ENCODE measurements at places on chromosomes 2 and 18.

DNA sequence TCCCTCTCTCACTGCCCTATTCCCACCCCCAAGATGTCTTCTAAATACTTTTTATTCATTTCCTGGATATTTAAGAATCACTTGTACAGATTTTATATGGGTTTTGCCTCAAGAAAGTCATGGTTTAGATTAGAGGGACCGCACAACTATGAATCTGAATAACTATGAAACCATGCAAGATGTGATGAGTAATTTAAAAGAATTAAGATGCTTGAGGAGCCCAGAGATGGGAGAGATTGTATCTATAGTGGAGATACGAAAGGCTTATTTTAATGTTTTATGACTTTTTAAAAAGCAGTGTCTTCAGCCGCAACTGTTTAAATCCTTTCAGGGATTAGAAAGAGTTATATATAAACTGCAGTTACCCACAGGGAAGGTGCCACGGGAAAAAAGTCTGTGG, 324.1 kb downstream of the LPIN1 start:
- DNase-seq: no peak

DNA sequence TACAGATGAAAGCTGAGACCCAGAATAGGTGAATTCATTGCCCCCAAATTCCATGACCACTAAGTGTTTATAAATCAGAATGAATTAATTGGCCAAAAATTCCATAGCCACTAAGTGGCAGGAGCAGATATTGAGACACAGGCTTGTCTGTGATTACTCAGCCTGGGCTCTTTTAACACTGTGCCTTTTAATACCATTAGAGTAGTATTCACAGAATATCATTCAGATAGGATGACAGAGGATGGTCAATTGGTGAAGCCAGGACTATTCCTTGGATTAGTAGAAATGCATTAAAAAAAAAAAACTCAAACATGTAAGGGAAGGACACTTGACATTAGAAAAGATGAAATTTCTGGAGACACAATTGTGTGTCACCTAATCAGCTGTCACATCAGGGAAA, 698.6 kb downstream of the DCC start:
- no peak for DNase-seq

- DNase-seq: no peak
Observed at GRCh38 chr2:59655809-59656208, 897.6 kb downstream of the BCL11A start.

DNA sequence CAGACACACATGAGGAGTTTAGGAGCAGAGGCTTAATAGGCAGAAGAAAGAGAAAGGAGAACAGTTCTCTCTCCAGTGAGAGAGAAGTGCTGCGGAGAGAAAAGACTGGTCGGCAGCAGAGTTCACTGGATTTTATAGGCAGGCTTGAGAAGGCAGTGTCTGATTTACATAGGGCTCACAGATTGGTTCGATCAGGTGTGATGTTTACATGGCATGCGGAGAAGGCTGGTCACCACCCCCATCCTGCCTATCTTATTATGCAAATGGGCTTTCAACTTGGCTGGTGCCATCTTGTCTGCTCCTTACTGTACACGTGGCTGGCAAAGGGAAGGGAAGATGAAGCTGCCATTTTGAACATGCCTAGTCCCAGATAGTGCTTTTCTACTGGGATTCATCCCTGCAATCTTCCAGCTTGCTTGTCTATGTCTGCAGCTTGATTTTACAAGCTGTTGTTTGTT, 113.4 kb downstream of the AP1S3 start:
- no peak for DNase-seq

- no peak for DNase-seq
Observed at GRCh38 chr2:127857265-127857808, 618 bp downstream of the POLR2D start.

DNA sequence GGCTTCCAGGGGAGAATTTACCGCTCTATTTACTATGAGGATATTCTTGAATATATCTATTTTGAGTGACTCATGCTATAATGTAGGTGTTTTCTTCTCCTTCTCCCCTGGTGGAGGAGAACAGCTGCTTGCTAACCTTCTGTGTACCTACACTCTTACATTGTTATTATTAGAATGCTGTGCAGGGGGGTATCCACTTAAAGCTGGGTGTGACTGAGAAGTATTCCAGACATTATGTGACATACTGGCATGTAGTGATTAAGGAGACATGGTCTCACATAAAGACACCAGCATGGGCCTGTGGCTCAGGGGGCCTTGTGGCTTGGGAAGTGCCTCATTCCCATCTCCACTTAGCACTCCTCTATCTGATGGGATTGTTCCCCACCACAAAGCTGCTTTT, 287.9 kb downstream of the PTPRM start:
- no peak for DNase-seq

- DNase-seq: no peak
Observed at GRCh38 chr18:42576124-42576523, 539.4 kb downstream of the RIT2 start.

GRCh38 chr2:78290581-78291214, 734.8 kb upstream of the REG3G start:
- DNase-seq: no peak

- DNase-seq: no peak
Observed at GRCh38 chr2:99926986-99927385, 215.4 kb downstream of the AFF3 start.

DNA sequence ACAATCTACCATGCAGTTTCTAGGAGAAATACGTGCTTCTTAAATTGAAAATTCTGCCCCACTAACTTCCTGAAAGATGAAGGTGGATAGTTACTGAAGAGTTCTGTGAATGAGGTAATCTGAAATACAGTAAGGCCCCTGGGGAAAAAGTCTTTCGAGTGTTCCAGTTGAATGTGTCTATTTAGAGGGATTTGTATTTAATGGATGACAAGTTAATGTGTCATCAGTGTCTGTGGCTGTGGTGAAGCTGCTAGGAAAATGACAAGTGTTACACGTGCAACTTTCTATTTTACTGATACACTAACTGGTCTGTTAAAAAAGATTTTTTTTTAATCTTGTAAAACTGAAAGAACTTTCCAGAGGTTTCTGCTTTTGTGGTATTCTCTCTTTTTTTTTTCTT, 384.6 kb downstream of the STK39 start:
- DNase-seq: no peak

- no peak for DNase-seq
Observed at GRCh38 chr2:206831442-206831995, 66.1 kb downstream of the FASTKD2 start.

GRCh38 chr18:25166113-25166512, 185.9 kb downstream of the ZNF521 start:
- DNase-seq: no peak
